ENCODE measurements at places on chromosomes 7 and 10.

GRCh38 chr7:153832160-153832559 lies 220.0 kb upstream of the DPP6 start:
- no peak for DNase-seq

DNA sequence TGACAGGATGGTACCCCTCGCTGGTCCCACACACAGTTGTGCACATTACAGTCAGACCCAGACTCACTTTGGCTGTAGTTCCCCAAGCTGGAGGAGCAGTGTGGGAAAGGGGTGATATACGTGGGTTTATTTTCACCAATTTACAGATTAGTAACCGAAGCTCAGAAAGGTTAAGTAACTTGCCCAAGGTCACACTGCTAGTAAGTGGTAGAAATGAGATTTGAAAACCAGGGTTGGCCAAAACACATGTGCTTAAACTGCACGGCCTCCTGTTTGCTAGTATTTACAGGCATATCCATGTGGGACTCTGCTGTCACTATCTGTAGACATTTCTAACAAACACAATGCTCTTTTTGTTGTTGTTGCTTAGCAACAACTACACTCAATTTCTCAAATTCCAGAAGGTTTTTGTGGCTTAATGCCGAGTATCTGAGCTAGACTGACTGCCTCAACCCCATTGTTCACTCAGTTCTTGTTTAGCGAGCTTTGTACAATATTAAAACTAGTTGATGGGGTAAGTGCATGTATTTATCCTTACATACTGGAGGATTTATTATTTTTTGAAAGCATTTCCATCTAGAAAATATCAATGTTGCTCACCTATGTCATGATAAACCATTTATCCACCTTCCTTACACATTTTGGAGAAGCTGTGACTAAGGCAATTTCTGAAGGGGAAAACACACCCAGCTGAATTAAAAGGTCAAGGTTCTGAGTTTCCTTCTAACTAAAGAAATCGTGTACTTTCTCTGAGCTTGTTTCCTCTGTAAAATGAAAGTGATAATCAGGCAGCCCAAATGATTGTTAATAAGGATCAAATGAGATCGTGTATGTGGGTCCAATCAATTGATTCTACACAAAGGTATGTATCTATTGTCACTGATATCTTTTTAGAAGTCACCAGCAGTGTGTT lies 5.3 kb upstream of the TMEM139 start:
- DNase-seq, result peak; percentile 83

- DNase-seq, result no peak
These were observed 116.6 kb downstream of the KMT2E start for GRCh38 chr7:105130580-105130979.

- DNase-seq, result peak; percentile 54
These were observed 177.1 kb upstream of the TRIM24 start for GRCh38 chr7:138282997-138283396.

- no peak for DNase-seq
These were observed 2.0 kb downstream of the STEAP2 start for GRCh38 chr7:90213521-90213920.

DNA sequence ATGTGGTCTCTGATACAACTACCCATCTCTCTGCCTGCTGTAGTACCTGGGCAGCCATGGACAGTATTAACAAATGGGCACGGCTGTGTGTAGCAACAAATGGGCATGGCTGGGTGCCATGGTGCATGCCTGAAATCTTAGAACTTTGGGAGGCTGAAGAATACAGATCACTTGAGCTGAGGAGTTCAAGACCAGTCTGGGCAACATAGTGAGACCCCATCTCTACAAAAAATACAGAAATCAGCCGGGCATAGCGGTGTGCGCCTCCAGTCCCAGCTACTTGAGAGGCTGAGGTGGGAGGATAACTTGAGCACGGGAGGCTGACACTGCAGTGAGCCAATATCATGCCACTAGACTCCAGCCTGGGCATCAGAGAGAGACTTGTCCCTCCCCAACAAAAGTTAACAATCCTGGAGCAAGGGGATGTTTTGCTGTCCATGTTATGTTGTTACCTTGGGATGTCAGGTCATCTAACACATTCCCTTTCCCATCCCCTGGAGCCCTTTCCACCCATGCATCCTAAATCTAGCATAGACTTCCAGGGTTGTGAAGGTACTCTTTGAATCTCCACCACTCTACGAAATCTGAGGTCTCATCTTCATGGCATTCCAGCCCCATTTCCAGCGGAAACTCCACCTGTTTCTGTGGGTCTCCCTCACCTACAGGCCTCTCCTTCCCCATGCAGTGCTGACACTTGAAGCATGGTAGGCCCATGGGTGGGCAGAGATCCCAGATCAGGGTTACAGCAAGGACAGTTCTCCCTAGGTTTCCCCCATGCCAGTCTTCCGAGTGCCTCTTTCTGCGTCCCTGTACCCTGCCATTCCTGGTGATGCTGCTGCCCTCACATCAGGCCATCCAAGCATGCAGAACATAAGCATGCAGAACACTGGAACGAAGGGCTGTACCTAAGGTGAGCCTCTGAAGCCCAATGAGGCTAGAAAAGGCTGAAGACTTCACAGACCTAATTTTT lies 13.1 kb downstream of the FXYD4 start:
- DNase-seq, result no peak

- DNase-seq, result no peak
These were observed 867.2 kb downstream of the CCSER2 start for GRCh38 chr10:85195596-85195995.

DNA sequence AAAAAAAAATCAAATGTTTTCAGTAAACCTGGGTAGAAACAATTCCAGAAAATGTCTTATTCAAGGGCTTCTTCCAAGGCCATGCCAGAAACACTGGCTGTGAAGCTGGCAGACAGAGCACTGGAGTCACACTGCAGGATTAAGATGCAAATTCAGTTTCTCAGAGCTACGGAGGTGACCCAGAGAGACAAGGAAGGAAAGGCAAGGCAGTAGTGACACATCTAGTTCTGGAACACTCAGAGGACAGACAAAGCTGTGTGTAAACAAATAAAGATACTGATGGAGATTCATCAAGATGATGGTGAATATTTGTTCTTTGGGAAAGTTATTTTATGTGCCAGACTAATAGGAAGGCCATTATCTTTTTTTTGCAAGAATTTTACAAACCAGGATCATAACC lies 608.3 kb upstream of the C7orf33 start:
- DNase-seq, result no peak

GRCh38 chr7:30285536-30286284 lies 1.3 kb downstream of the ZNRF2 start:
- DNase-seq, result peak; percentile 60

DNA sequence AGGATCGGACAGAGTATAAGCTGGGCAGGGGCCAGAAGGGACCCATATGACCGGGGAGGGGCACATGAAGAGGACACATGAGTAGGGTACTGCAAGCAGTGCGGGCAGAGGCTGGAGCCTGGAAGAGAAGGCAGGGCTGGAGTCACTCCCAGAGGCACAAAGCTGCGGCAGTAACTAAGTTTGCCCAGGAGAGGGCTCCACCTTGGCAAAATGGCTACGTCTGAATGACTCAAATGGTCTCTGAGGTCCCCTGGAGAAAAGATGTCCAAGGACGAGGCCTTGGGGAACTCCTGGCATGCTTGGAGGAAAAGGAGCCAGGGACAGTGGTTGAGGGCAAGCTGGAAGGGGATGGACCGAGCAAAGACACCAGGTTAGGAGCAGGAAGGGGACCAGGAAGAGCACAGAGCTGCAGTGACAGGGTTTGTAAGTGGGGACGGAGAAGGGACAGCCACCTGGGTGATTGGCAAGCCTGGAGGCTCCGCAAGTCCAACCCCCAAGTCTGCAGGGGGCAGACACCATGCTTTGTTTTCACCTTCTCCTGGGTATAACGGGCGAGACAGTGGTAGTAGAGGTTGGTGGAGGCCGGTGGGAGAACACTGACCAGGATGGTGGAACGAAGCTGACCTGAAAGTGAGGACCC lies 43.1 kb upstream of the LBX1 start:
- DNase-seq, result peak; percentile 40

- DNase-seq, result peak; percentile 22
These were observed 15.6 kb downstream of the ADAM8 start for GRCh38 chr10:133260895-133261725.

- peak; percentile 72 for DNase-seq
These were observed 31.6 kb upstream of the LEP start for GRCh38 chr7:128209229-128210035.

GRCh38 chr7:139901901-139902300 lies 72.8 kb downstream of the TBXAS1 start:
- DNase-seq, result no peak

GRCh38 chr7:158687406-158687805 lies 17.2 kb downstream of the NCAPG2 start:
- no peak for DNase-seq

DNA sequence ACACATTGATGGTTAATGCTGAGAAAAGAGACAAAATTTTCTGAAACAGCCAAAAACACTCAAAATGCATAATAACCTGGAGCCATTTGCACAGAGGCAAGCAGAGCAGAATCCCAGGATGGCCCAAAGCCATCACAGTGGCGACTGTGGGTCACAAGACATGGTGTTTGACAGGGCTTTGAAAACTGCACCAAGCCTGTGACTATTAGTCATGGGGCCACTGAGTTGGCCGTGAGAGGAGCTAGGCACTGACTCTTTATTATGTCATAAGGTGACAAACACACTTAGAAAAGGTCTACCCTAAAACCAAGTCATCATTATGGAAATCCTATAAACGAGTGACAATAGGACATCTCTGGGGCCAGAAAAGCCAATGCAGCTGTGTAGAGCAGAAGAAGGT lies 23.9 kb downstream of the DRGX start:
- DNase-seq, result no peak

DNA sequence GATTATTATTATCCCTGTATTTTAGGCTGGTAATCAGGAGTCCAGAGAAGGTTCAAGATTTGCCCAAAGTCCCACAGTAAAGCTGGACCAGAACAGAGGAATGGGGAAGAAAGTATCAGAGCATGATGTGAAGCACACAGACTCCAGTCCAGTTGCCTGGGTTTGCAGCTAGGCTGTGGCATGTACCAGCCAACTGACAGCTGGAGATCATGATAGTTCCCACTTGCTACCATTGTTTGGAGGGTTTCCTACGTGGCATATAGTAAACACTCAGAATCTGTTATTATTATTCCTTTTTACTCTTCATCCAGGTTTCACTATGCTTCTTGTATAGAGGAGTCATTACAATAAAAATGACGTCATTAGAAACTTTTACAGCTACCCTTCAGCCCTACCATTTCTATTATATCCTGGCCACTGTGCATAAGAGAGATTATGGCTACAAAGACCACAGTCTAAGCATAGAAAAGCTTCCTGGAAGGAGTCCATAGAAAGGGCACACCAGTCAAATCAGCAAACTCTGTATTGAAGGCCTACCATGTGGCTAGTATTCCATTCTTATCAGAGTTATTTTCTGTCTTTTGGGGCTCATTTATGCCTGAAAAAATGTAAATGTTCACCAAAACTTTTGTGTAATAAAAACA lies 66.6 kb downstream of the MTPN start:
- DNase-seq, result no peak

DNA sequence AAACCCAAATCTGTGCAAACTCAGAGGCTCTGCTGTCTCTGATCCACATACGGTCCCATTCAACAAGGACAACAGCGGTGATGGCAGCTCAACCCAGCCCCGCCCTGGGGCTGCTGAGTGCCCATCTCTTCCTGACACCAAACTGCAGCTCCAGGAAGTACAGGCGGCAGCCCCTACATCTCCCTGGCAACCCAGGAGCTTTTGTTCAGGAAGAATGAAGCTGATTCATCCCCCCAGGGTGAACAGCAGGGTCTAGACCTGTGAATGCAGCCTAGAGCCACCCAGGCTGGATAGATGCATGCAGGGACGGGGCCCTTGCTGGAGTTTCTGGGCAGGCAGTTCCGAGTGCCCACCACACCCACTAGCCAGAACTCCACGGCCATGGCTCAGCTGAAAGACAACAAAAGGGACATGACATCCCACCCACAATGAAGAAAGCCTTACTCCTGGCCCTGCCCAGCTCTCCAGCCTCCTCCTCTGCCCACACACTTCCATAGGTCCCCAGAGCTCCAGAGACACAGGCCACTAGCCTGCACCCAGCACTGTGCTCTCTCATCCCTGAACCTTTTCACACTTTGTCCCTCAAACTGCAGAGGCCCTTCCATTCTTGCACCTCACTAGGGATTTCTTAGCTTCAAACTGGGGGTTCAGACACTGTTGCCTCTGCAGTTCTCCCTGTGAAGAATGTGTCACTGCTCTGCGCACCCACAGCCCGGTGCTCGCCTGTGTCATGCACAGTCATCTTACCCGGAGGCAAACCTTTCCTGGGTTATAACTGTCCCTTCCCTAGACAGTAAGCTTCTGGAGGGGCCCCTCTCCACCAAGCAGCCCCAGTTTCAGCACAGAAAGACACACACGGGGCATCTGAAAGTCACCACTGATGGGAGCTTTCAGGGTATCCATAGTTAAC lies 99.1 kb downstream of the GRID1 start:
- DNase-seq, result no peak

- peak; percentile 58 for DNase-seq
These were observed at the start of gene ADRB1 for GRCh38 chr10:114043532-114044246. Gene ADRB1 (plus strand): TSS chr10:114043866. CDS start chr10:114044133, 267 bp downstream.

DNA sequence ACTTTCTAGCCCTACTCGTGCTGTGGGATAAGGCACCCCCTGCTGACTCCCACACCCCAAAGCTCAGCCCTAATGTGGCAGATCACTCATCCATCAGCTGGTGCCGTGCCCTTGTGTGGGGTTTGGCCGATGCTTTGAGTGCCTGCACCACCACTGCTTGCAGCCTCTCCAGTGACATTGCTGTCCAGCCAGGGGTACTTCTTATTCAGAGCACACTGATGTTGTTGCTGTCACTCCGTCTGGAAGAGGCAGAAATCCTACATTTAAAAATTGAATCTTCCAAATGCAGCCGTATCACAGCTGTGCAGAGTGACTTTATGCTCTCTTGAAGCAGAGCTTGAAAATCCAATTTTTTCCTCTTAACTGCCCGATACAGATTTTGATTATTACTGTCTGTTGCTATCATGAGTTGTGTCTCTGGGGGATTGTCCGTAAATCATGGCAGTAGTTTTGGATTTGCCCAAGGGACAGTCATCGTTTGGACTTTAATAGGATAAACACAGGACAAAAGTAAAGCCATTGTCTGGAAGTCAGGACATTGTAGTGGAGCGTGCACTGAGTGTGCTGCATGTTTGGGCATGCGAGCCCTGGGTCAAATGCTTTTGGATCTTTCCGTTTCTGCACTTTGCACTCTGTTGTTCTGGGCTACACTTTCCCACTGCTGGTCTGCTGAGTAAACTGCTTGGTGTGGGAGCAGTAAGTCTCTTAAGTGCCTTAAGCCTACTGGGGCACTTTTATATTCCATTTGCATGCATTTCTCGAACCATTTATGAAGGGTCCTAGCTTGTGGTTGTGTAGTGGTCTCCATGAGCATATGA lies 128.2 kb downstream of the DOCK1 start:
- no peak for DNase-seq

GRCh38 chr10:114096864-114097263 lies 53.2 kb downstream of the ADRB1 start:
- no peak for DNase-seq
